Kidney (tissue), 22 donors: ENCODE measurements at places on chromosomes 4 and X. TPM values are rescaled to one million over a fixed set of nuclear protein-coding genes. Genes with fewer than 3 reads are reported as not detected.

GRCh38 chrX:134840370-134840769 lies 150.4 kb upstream of the SMIM10 start:
- no peak overlapping the region for H3K4me3 ChIP-seq
- no peaks in the 10 kb centered on the region for H3K27me3 ChIP-seq
- no peaks in the 10 kb centered on the region for H3K36me3 ChIP-seq
- H3K4me1 ChIP-seq = no peaks in the 10 kb centered on the region
- no peak overlapping the region for H3K27ac ChIP-seq

GRCh38 chrX:55488006-55488592 lies 1.5 kb downstream of the USP51 start:
- H3K27ac ChIP-seq = peak overlapping the region; percentile 33
- H3K27me3 ChIP-seq = peaks cover 2% of the 10 kb centered on the region
- H3K36me3 ChIP-seq = no peaks in the 10 kb centered on the region
- H3K4me3 ChIP-seq = peak overlapping the region; percentile 41
- no peaks in the 10 kb centered on the region for H3K4me1 ChIP-seq
- DNase-seq = no peak

The ABCG2 gene
- 4.7 TPM for total RNA-seq

The FRMD7 gene
- 0.19 TPM for total RNA-seq

The DCHS2 gene
- total RNA-seq = 0.47 TPM

DNA sequence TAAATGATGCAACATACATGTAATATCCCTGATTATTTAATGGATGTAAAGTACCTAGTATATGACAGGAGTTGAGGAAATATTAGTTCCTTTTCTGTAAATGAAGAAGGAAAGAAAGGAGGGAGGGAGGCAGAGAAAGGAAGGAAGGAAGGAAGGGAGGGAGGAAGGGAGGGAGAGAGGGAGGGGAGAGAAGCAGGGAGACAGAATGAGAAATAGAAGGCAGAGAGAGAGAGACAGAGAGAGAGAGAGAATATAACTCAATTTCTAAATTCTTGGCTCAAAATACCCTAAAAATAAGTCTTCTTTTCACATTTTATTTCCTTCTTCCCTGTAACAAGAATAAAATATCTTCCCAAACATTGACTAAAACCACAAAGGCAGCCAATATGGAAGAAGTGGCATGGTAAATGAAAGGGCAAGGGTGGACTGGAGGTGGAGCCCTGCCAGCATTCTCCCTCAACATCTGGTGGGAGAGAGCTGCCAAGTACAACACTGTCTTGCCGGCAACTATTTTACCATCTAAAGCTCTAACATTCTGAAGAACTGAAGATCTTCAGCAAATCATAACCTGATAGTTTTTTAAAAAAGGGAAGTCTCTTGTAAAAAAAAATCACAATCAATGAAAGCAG lies 245.1 kb downstream of the PPP3CA start:
- no peaks in the 10 kb centered on the region for H3K36me3 ChIP-seq
- H3K27ac ChIP-seq = no peak overlapping the region
- H3K4me1 ChIP-seq = peaks cover 18% of the 10 kb centered on the region
- no peak for DNase-seq
- H3K4me3 ChIP-seq = no peak overlapping the region
- no peaks in the 10 kb centered on the region for H3K27me3 ChIP-seq

DNA sequence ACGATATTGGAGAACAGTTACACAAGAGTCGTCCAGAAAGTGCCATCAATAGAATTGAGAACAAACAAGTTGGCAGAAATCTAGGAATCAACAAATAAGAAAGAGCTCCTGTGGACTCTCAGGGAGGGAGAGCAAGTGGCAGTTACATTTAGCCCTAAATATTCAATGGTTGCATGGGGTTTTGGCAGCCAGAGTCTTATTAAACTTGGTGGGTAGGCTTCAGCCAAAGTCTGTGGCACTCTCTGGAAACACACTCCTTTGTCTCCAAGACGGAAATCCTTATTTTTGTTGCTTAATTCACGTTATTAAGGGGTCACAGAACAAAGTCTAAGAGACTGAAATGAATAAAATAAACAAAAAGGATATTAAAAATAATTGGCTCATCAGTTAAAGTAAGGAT lies 742.2 kb upstream of the ATOH1 start:
- no peak overlapping the region for H3K27ac ChIP-seq
- DNase-seq = no peak
- H3K27me3 ChIP-seq = no peaks in the 10 kb centered on the region
- H3K4me1 ChIP-seq = no peaks in the 10 kb centered on the region
